Astrocyte (in vitro differentiated cells and primary cell): ENCODE measurements at places on chromosomes 7 and 10. TPM values are rescaled to one million over a fixed set of nuclear protein-coding genes. Genes with fewer than 3 reads are reported as not detected.

DNA sequence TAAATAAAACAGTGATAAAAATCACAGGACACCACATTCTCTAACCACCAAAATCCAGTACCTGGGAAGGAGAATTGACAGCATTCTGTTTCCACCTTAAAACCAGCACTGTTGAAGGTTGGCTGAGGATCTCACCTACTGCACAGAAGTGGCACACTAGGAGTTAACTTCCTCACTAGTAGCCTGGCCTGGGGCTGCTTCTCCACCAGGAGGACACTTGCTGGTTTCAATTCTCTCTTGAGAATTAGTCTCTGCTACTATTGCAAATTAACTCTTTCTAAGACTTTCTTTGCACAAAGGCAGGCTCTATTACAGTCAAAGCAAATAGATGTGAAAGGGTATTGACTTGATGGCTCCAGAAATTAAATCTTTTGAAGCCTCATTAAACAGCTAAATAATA is 2.3 kb upstream of the CTTNBP2 start:
- no peak for DNase-seq

DNA sequence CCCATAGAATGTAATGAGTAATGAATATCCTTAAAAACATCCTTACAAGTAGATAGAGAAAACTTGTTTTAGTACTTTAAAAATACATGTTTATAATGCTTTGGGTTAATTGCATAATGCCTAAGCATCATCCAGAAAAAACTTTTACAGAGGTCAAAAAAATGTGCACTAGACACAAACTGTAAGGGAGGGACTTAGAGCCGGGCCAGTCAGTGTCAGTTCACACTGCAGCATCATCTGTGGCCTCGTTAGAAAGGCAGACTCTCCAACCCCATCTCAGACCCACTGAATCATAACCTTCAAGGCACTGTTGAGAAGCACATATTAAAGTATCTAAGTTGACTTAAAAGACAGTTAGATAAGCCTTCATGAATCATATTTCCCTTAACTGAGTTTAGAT is 230.1 kb upstream of the PRPS1L1 start:
- DNase-seq, result peak; percentile 22

- no peak for DNase-seq
Observed at GRCh38 chr10:130045091-130045652, 65.5 kb downstream of the C10orf143 start.

DNA sequence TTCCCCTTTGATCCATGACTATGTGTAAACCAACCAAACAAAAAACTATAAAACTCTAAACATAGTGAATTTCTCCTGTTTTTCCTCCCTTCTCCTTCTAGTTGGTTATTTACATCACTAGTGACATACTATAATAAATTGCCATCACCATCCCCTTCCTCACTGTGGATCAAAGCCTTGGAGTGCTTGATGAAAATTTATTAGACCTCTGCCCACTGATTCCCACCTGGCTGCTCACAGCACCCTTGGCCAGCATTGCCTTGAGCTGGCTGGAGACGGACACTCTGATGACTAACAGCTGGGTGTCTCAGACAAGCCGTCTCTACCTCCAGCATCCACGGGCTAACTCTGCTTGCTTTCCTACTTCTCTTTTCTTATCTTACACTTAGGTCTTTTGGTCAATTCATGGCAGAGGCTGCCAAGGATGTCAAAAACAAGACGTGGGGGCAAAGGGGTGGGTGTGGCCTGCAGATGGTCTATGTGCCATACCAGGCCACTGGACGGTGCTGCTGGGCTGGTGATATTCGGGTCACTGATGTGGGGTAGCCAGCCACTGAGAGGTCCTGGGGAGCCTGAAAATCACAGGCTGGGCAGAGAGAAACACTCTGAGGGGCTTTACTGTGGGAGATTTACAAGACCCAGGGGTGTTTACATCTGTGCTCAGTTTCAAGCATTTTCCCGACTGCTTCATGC is 207.8 kb downstream of the TAX1BP1 start:
- DNase-seq, result peak; percentile 36

DNA sequence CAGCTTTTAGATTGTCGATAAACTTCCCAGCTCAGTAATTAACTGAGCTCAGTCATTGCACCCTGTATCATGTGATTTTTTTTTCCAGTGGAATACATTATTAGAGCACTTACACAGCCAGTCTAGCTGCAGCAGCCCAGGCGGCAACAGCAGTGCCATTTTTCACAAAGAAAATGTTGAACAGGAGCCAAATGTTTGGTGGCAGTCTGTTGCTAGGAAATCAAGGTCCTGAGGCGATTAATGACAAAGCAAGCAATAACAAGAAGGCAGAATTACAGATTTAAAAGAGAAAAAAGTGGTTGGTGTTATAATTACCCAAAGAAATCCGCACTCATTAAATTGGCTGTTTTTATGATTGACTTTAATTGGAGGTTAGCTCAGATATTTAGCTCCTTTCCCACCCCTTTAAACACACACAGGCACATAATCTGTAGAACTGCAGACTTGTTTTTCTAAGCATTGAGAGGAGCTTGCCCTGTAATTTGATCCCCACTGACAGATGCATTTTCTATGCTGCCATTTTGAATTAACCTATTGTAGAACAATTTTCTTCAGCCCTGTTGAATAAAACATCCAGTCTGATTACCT is 267.4 kb downstream of the ADK start:
- peak; percentile 5 for DNase-seq

DNA sequence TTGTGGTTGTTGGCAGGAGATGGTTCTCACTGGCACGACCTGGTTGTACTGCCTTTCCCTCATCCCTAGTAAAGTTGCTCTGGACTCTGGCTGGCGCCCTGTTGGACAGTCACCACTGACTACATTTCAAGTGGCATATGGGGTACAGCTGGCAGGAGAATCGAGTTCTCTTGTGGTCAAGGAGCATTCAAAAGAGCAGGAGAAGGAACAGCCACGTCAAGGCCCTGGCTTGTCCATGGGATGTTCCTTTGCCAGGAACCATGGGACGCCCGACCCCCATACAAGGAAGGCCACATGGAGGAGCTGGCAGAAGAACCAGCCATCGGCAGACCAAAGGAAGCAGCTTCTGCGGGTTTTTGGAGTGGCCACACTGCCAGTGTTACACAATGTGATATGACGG is 87.0 kb upstream of the SLC25A13 start:
- no peak for DNase-seq

GRCh38 chr10:25130906-25131305 is 43.9 kb upstream of the GPR158 start:
- peak; percentile 90 for DNase-seq

GRCh38 chr7:25628446-25628845 is 400.2 kb upstream of the NPVF start:
- DNase-seq, result no peak

DNA sequence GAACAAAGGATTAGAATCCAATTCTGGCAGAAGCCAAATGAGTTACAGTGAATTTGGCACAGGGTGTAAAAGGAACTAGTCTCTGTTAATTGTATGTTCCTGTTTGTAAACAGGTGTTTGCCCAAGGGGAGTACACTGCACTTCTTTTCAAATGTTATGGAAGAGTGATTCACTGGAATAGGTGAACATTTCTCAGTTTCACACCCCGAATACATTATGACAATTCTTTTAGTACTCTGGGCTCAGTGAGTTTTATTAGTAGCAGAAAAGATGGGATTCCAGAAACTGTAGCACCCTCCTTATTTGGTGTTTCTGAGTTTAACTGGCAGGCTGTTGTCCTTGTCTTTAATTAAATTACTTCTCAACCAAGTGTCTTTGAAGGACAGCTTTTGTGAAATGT is 329.2 kb downstream of the BBS9 start:
- no peak for DNase-seq

DNA sequence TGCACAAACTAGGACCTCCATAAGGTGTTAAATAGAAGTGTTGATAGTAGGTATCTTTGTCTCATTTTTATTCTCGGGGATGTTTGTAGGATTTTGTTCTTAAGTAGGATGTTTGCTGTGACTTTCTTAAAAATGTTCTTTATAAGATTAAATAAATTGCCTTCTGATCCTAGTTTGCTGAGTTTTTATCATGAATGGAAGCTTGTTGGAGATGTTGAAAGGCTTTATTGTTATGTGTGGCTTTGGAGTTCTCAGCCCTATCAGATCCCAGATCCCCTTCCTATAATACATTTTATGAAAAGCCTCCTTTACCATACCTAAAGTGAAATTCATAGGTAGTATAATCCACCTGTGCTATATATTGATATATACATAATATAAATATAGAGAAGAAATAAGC is 40.1 kb downstream of the NHLRC2 start:
- DNase-seq, result no peak

- DNase-seq, result no peak
Observed at GRCh38 chr7:128456255-128456725, 612 bp downstream of the HILPDA start.

DNA sequence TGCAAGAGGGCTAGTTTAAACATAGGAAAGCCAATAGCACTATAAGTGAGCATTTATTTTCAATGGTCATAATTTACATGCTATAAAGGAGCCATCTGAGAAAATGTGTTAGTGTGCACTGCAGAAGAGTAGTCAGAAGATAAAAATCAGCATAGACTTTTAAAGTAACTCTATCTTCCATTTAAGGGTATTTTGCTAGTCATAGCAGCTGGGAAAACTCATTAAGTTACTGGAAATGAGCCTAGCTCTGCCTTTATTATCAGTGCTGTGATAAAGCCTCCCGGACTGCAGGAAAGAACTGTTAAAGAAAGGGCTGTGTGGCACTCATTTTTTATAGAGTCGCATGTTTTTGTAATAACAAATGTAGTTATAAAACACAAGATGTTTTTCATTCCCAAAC is 825.8 kb upstream of the POM121L12 start:
- DNase-seq, result peak; percentile 18

GRCh38 chr7:51158742-51159445 is 157.7 kb downstream of the COBL start:
- no peak for DNase-seq

DNA sequence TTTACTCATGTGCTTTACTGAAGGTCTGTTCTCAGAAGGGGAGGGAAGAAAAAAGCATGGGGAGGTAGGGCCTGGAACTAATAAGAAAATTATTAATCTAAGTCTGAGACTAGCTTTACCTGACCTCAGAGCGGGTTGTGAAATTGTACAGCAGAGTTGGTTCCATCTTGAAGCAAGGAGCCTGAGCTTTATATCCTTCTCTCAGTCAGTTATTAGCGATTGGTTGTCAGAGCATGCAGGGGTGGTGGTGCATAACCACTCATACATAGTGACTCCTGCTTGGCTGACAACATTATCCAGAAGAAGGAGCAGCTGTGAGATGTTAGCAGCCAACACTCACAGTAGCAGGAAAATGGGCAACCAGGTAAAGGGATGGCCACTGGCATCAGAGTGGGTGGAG is 976.3 kb upstream of the LRRTM3 start:
- DNase-seq, result no peak

GRCh38 chr7:16015981-16016380 is 329.5 kb upstream of the MEOX2 start:
- no peak for DNase-seq

DNA sequence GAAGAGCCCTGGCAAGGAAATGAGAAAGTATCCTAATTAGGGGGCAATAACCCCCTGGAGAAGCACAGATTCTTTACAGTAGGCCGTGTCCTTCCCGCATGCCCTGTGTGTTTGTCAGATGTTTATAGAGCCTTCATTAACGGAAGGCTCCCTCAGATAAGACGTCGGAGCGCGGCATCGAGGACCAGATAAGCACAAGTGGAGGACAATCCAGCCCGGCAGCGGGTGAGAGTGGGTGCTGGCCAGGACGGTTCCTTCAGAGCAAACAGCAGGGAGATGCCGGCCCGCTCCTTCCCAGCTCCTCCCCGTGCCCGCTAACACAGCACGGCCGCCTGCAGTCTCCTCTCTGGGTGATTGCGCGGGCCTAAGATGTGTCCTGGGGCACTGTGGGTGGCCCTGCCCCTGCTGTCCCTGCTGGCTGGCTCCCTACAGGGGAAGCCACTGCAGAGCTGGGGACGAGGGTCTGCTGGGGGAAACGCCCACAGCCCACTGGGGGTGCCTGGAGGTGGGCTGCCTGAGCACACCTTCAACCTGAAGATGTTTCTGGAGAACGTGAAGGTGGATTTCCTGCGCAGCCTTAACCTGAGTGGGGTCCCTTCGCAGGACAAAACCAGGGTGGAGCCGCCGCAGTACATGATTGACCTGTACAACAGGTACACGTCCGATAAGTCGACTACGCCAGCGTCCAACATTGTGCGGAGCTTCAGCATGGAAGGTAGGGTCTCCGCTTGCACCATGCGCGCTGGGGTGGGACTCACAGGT is at the start of gene GDF2:
Gene GDF2, plus strand, starts transcription at position 155 of the 762 bp plus-strand sequence. Its CDS starts 215 bp downstream, at position 370.
- DNase-seq, result no peak

DNA sequence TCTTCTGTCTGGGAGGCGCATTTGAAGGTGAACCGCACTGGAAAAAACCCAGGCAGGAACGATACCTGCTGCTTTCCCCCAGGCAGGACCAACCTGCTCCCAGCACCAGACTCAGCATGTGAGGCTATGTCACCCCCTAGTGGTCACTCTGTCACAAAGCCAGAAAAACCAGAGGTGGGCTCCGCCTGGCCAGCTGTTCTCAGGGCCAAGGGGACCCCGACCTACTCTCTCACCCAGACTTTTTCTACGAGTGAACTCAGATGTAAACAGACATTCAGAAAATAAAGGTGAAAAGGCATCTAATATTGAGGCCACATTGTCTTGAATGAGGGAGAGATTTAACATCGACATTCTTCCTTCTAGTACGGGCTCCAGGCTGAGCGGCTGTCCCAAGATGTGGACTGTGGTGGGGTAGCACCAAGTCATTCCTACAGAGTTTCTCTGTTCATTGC is 117.3 kb downstream of the PRKAG2 start:
- DNase-seq, result peak; percentile 34

DNA sequence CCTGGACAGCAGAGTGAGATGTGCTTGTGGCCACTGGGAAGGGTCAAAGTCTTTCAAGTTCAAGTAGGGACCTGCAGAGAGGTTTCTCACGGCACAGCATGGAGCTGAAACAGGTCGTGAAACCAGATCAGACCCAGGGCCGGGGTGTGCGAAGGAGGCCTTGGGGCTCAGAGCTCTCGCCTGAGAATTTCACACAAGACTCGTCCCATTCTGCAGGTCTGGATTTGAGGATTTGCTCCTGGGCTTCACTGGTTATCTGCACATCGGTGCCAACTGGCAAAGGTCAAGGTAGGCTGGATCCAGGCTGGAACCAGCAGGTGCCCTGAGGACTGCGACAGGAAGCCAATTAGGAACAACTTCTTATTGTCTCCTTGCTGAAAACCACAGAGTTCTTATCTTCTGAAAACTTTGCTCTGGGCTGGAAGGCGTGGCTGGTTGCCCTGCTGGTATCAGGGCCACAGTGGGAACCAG is 24.0 kb upstream of the GTF2I start:
- DNase-seq, result no peak

CDH23 gene
- total RNA-seq, result 0.17 TPM in 1 of 2 replicates, not detected in the other

NFE2L3 gene
- 49.0 and 50.4 TPM in 2 replicates for total RNA-seq

SPRN gene
- 3.7 and 4.0 TPM in 2 replicates for total RNA-seq

ZNF727 gene
- not detected in 2 replicates for total RNA-seq

PDZD7 gene
- total RNA-seq, result 2.2 and 4.5 TPM in 2 replicates

SPDYE16 gene
- not detected in 2 replicates for total RNA-seq

SRRM3 gene
- total RNA-seq, result 1.7 and 2.7 TPM in 2 replicates

MOGAT3 gene
- total RNA-seq, result not detected in 2 replicates

LHPP gene
- total RNA-seq, result 6.9 and 9.7 TPM in 2 replicates
